ENCODE measurements at places on chromosomes 5 and 9.

DNA sequence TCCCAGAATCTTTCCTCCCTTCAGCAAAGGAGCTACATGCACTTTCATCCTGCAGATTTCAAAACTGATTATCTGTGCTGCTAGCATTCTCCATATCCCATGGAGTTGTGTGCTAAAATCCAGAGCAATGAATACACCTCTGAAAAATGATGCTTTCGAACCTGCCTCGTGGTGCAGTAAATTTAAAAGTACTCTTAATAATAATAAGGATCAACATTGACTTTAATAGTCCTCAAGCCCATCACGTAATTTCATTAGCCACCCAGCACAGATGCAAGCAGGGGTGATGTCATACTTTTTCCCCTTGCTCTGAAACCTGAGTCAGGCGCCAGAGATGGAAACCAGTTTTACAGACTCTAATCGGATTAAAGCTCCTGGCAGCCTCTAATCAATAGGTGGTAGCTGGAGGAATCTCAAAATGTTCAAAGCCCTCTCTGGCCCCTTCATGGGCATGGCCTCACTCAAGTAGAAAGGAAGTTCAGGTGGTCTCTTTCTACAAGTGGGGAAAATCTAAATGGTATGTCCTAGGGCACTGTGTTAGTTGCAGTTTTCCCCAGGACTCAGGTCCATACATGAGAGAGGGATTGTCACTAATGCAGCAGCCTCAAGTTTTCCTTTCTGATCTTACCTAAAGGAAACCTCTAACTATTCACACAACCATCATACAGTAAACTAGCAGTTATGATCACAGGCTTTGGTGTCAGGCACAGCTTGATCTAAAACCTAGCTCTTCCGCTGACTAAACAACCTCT, 221.6 kb upstream of the SLC30A5 start:
- DNase-seq: no peak

DNA sequence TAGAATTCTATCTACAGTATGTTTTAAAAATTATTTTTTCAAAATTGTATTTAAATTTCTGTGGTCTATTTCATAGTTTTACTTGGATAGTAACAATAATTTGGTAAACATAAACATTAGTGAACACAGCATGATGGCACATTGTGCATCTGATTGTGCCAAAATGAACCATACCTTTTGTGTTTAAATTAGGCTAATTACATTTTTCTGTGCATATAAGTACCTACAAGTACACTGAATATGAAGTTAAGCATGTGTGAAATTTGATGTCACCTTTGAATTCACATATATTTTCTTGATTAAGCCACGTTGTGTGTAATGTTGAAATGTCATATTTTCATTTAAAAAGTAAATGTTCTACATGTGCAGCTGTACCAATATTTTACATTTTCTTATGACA, 13.4 kb downstream of the PBX3 start:
- no peak for DNase-seq

DNA sequence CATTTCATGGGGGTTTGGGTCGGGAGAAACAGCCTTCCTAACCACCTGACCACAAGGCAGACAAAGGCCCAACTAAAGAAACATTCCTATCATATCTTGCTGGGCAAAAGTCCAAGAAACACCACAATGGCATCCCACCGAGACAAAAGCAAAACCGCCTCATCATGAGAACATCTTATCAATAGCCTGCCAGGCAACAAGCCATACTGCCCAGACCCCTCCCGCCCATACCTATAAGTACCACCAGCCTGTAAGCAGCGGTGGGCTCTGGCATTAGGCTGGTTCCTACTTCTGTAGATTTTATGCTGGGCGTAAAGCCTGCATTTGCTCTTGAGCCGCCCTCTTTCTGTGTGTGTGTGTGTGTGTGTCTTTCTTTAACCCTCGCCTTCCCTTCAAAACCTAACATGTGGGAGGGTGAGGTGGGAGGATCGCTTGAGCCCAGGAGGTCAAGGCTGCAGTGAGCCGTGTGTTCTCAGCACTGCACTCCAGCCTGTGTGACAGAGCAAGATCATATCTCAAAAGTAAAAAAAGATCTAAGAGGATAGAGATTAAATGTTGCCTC, 56.9 kb downstream of the PDE6A start:
- no peak for DNase-seq

GRCh38 chr9:18759827-18760226, 273.2 kb downstream of the SAXO1 start:
- DNase-seq: no peak

DNA sequence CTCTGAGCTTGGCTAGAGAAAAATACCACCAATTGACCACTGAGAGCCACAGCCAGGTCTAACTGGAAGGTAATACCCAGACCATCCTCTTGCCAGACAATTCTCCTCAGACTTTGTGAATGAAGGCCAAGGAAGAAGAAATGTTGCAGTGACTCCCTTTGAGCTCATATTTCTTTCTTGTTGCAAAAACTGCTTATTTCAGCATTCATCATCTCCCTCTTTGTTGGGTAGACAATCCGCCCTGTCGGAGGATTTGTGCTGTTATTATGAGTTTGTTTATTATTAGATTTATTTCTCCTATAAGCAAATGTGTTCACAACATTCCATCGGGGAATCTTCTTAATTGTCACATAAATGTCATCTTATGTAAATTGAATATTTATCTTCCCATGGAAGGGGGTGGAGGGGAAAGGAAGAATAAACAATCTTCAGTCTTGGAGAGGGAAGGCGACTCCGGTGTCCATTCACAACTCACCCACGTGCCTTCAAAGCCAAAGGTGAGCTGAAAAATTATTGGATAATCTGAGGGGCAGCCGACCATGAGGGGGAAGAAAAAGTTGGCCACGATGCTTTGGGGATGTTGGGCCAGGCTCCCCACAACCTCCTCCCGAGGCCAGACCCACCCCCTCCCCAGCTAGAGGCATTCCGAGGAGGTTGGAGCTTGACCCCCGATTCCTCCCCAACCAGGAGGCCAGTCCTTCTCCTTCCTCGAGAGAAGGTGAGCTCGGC, 1.8 kb upstream of the JADE2 start:
- no peak for DNase-seq

DNA sequence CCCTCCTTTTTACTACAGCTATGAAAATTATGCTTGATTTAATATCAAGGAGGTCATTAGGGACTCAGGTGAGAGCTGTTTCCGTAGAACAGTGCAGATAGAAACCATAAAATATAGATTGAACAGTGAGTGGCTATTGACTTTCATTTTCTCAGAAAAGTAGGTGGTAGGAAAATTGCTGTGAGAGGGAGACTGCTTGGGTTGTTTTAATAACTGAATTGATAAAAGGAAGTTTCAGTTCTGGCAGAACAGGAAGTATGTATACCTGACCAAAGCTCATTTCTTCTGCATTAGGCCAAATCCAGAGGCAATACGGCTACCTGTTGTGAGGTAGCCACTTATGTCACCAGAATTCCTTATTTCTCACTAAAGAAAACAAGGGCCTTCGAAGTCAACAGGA, 761.7 kb upstream of the ARRDC3 start:
- DNase-seq: no peak

DNA sequence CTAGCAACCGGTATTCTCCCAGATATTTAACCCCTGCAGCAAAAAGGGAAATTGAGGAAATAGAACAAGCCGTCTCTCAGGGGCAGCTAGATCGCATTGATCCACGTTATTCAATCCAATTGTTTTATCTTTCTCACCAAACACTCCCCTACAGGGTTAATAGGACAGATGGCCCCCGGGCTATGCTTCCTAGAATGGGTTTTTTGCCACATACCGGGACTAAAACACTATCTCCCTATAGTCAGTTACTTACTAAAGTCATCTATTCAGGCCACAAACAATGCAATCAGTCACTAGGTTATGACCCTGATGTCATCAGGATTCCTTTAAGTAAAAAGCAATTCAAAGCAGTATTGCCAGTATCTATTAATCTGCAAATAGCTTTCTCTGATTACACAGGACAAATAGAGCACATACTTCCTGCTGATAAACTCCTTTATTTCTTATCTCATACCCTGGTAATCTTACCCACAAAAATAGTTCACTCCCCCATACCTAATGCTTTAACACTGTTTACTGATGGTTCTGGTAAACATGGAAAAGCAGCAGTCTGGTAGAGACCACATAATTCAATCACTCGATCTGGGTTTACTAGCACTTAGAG, 159.0 kb downstream of the CPLANE1 start:
- no peak for DNase-seq

- DNase-seq: no peak
These were observed 6.5 kb upstream of the FAM78A start for GRCh38 chr9:131282688-131283422.
